ENCODE measurements at places on chromosomes 12 and 14.

GRCh38 chr14:41490323-41490722 is 116.4 kb upstream of the LRFN5 start:
- no peaks in the 10 kb centered on the region for H3K27me3 ChIP-seq
- H3K4me3 ChIP-seq, result no peak overlapping the region
- H3K27ac ChIP-seq, result no peak overlapping the region
- DNase-seq, result no peak
- H3K4me1 ChIP-seq, result no peaks in the 10 kb centered on the region

- peaks cover 45% of the 10 kb centered on the region for H3K27me3 ChIP-seq
- no peaks in the 10 kb centered on the region for H3K36me3 ChIP-seq
- H3K4me1 ChIP-seq, result no peaks in the 10 kb centered on the region
- H3K27ac ChIP-seq, result no peak overlapping the region
These were observed 2.3 kb upstream of the ACVRL1 start for GRCh38 chr12:51904951-51905470.

DNA sequence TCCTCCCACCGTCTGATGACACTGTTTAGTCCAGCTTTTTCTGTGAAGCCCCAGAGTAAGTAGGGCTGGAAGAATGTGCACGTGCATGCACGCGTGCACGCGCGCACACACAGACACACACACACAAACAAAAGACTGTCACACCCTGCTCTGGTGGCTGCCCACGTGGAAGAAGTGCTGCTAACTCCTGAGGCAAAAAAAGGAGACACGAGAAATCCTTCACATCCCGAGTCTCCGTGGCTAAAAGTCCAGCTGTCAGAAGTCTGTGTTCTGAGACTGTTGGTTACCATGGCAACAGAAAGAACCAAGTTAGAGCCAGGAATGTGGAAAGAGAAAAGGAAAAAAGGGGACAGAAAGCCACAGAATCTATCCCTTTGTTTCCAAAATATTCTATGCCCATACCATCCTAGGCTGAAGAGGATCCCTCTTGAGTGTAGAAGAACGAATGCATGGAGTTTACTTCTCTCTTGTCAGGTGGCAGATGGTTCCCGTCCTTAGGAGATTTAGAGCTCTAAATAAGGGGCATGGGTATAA is 1.6 kb upstream of the C12orf71 start:
- H3K36me3 ChIP-seq, result peaks cover 7% of the 10 kb centered on the region
- no peak for DNase-seq
- H3K27me3 ChIP-seq, result no peaks in the 10 kb centered on the region
- no peaks in the 10 kb centered on the region for H3K4me1 ChIP-seq

GRCh38 chr12:54363618-54364017 is 668 bp downstream of the GPR84 start:
- H3K27me3 ChIP-seq, result no peaks in the 10 kb centered on the region
- no peak overlapping the region for H3K4me3 ChIP-seq
- no peak for DNase-seq
- H3K27ac ChIP-seq, result no peak overlapping the region
- no peaks in the 10 kb centered on the region for H3K36me3 ChIP-seq
- peaks cover 14% of the 10 kb centered on the region for H3K4me1 ChIP-seq

DNA sequence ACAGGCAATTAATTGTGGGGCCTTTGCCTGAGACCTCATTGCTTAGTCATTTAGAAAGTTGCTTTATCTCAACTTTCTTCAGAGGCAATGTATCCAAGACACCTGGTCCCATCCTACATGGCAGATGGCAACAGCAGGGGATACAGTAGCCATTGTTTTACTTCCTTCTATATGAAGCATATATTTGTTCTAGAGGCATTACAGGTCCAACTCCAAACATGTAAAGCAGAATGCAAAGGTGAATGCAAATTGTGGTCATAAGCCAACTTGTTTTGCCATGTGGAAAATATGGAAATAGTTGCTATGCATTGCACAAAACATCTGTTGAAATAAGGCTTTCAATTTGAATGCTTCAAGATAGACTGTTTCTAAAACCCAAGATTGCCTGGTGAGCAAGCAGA is 109.8 kb upstream of the BCAT1 start:
- peaks cover 25% of the 10 kb centered on the region for H3K36me3 ChIP-seq
- DNase-seq, result no peak
- H3K4me1 ChIP-seq, result peaks cover 84% of the 10 kb centered on the region
- no peaks in the 10 kb centered on the region for H3K27me3 ChIP-seq
- peak overlapping the region; percentile 96 for H3K4me3 ChIP-seq

DNA sequence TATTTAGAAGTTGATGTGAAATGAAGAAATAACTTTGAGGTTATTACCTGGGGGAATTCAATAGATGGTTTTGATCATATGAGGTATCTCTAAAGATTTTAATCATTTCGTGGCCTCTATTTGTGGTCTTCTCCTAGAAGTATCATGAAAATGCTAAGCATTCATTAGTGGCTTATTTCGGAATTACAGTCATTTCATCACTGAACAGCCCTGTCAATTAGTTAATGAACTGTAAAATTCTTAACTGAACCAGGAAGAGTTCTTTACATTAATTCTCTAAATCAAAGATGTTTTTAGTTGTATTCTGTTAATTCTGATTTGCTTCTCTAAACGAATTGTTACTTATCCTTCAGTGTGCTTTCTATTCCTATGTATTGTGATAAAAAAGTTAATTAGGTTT is 248.9 kb downstream of the PAX9 start:
- H3K4me3 ChIP-seq, result no peak overlapping the region
- peaks cover 1% of the 10 kb centered on the region for H3K27me3 ChIP-seq
- H3K36me3 ChIP-seq, result no peaks in the 10 kb centered on the region
- no peaks in the 10 kb centered on the region for H3K4me1 ChIP-seq
- no peak for DNase-seq

- peaks cover 9% of the 10 kb centered on the region for H3K27me3 ChIP-seq
- no peak overlapping the region for H3K27ac ChIP-seq
- H3K36me3 ChIP-seq, result no peaks in the 10 kb centered on the region
- no peak for DNase-seq
- no peak overlapping the region for H3K4me3 ChIP-seq
- H3K4me1 ChIP-seq, result no peaks in the 10 kb centered on the region
These were observed 184.6 kb upstream of the EGLN3 start for GRCh38 chr14:34135492-34135891.

GRCh38 chr14:54374117-54374884 is 22.5 kb upstream of the CDKN3 start:
- H3K36me3 ChIP-seq, result no peaks in the 10 kb centered on the region
- no peak overlapping the region for H3K4me3 ChIP-seq
- peaks cover 12% of the 10 kb centered on the region for H3K4me1 ChIP-seq
- peaks cover 29% of the 10 kb centered on the region for H3K27me3 ChIP-seq

DNA sequence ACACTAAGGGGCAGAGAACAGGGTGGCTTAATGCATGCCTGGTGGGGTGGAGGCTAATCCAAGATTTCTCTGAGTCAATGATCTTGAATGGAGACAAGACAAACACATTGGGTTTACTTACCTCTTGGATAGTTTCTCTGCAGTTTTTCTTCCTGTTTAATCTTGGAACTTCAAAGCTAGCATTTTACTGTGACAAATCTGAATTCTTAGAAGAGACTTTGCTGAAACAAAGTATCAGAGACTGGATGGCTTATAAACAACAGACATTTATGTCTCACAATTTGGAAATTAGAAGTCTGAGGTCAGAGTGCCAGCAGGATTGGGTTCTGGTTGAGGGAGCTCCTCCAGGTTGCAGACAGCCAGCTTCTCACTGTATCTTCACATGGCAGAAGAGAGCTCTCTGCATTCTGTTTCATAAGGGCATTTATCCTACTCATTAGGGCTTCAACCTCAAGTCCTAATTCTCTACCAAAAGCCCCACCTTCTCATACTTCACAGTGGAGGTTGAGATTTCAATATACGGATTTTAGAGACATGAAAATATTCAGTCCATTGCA is 921.8 kb downstream of the VRK1 start:
- no peaks in the 10 kb centered on the region for H3K36me3 ChIP-seq
- no peak overlapping the region for H3K27ac ChIP-seq
- no peaks in the 10 kb centered on the region for H3K4me1 ChIP-seq

DNA sequence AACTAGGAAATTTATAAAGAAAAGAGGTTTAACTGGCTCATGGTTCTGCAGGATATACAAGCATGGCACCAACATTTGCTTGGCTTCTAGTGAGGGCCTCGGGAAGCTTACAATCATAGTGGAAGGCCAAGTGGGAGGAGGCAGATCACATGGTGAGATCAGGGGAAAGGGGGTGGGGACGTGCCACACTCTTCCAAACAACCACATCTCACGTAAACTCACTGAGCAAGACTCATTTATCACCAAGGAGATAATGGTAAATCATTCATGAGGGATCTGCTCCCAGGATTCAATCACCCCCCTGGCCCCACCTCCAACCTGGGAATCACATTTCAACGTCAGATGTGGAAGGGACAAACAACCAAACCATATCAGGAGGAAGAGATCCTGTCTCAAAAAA is 35.8 kb downstream of the NUMB start:
- peak overlapping the region; percentile 57 for H3K27ac ChIP-seq
- DNase-seq, result no peak
- no peaks in the 10 kb centered on the region for H3K27me3 ChIP-seq
- H3K4me3 ChIP-seq, result no peak overlapping the region
- no peaks in the 10 kb centered on the region for H3K36me3 ChIP-seq

DNA sequence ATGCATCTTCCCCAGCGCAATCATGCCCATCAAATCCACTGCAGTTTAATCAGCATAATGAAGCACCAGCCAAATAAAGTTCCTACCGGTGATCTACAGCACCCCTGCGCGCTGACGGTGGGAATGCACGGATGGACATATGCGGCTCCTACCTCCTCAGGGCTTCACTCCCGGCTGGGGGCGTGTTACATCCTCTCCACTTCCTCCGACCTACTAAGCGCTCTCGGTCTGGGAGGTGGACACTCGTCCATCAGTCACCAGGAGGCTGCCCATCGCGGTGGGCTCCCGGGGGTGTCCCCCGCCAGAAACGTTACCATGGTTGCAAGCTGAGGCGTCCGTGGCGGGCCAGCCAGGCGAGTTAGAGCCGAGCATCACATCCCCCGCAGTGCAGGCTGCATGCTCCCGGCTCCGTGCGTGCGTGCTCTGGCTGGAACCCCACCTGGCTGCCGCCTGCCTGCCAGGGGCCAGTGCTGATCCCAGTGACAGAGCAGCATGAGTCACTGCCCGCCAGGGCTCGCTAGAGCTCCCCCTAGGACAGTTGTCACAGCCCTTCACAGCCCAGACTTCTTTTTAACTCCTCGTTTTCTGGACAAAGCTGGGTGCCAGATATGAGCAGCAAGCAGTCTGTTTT is 73.0 kb downstream of the CIT start:
- DNase-seq, result no peak
- H3K27me3 ChIP-seq, result no peaks in the 10 kb centered on the region
- H3K36me3 ChIP-seq, result peaks cover 12% of the 10 kb centered on the region
- no peak overlapping the region for H3K27ac ChIP-seq
- no peak overlapping the region for H3K4me3 ChIP-seq

DNA sequence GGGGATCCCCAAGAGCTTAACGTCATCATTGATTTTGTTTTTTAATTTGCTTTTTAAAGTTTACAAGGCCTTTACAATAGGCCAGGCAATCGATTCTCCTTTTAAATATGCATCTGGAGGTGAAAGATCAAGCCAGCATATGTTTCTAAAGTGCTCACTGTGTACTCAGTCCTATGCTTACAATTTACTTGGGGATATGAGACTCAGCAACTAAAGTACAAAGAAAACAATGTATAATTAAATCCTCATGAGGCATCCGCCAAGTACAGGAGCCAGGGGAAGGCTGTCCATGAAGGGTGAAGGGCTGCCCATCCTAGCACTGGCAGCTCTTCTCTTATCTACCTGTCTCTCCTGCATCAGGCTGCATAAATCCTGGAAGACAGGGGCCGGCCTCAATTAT is 11.8 kb downstream of the CCDC92 start:
- no peaks in the 10 kb centered on the region for H3K36me3 ChIP-seq
- H3K4me1 ChIP-seq, result no peaks in the 10 kb centered on the region
- no peak for DNase-seq
- H3K27me3 ChIP-seq, result no peaks in the 10 kb centered on the region
- H3K27ac ChIP-seq, result no peak overlapping the region

- peaks cover 4% of the 10 kb centered on the region for H3K4me1 ChIP-seq
- DNase-seq, result no peak
- no peak overlapping the region for H3K4me3 ChIP-seq
- peaks cover 19% of the 10 kb centered on the region for H3K27me3 ChIP-seq
These were observed 53.6 kb upstream of the BCL11B start for GRCh38 chr14:99325591-99325990.

DNA sequence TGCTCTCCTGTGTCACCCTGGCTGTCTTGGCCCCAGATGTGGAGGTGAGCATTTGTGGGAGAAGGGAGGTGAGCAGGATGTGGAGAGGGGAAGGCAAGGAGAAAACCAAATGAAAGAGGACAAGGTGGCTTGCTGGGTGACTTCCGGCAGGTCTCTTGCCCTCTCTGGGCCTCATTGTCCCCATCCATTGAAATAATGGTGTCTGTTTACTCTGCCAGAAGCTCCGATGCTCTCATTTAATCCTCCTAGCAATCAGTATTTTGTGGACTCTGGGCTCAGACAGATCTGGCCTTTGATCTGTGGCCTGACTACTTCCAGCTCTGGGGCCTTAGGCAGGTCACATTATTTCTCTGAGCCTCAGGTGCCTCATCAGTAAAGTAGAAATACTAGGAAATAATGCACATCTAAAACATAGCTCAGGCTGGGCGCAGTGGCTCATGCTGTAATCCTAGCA is 30.6 kb downstream of the MVK start:
- H3K36me3 ChIP-seq, result no peaks in the 10 kb centered on the region
- H3K27ac ChIP-seq, result no peak overlapping the region
- H3K4me3 ChIP-seq, result no peak overlapping the region

GRCh38 chr12:113926788-113927187 is 39.3 kb downstream of the RBM19 start:
- peaks cover 43% of the 10 kb centered on the region for H3K36me3 ChIP-seq
- no peaks in the 10 kb centered on the region for H3K27me3 ChIP-seq
- H3K27ac ChIP-seq, result no peak overlapping the region
- peaks cover 6% of the 10 kb centered on the region for H3K4me1 ChIP-seq
- no peak for DNase-seq
- no peak overlapping the region for H3K4me3 ChIP-seq

GRCh38 chr12:27807063-27807703 is 27.1 kb upstream of the MANSC4 start:
- no peaks in the 10 kb centered on the region for H3K36me3 ChIP-seq
- no peak for DNase-seq
- peaks cover 14% of the 10 kb centered on the region for H3K27me3 ChIP-seq
- H3K4me3 ChIP-seq, result no peak overlapping the region

DNA sequence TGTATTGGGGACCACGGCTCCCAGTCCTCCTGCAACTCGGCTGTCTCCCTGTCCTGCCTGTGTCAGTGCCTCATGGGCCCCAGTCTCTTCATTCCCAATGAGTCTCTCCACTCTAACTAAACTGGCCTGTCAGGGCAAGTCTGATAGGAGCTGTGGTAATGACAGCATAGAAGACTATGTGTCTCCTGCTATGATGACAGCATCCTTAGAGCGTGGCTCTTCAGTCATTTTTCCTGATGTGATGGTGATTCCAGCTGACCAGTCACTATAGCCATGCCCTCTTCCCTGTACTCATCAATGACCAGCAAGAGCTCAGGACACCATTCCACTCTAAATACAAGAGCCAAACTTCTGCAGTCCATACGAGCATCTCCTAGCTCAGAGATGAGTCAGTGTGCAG is 339.8 kb downstream of the PCNX1 start:
- H3K36me3 ChIP-seq, result peaks cover 12% of the 10 kb centered on the region
- H3K27ac ChIP-seq, result no peak overlapping the region
- peaks cover 3% of the 10 kb centered on the region for H3K27me3 ChIP-seq
- H3K4me3 ChIP-seq, result no peak overlapping the region
- no peak for DNase-seq
- H3K4me1 ChIP-seq, result peaks cover 20% of the 10 kb centered on the region

GRCh38 chr14:92729634-92730358 is 18.6 kb downstream of the LGMN start:
- H3K36me3 ChIP-seq, result peaks cover 32% of the 10 kb centered on the region
- H3K27me3 ChIP-seq, result no peaks in the 10 kb centered on the region
- no peak overlapping the region for H3K4me3 ChIP-seq
